ENCODE measurements at places on chromosomes 7 and 10.

GRCh38 chr7:149855361-149856305, 17.5 kb downstream of the ZNF862 start:
- DNase-seq: no peak

DNA sequence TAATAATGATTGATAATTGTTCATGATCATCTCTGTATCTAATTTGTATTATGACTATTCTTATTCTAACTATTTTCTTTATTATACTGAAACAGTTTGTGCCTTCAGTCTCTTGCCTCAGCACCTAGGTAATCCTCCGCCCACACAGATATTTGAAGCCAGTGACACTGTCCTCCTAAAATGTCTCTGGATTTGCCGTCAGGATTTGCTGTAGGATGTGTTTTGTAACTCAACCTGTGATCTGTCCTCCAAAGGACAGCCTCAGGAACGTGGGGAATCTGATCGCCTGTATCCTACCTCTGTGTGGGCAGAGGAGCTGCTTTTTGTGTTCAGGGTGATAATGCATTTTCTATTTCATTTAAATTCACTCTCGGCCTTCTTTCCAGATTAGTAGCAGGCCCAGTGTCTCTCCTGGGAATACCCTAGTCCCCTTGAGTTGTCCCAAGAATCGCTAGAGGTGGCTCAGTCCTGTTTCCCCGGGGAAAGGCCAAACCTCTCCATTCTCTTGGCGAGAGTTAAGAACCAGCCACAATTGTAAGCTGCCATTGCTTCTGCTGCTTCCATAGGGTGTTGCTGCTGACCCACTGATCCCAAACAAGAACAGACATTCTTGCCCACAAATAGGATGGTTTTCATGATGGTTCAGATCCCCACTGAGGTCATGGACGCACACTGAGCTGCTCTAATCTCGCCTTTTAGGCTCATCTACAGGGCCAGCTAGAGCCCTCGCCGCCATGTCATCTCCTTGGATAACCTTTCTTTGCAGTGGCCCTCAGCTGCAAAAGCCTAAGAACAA, 136.2 kb upstream of the KCNMA1 start:
- DNase-seq: no peak

- DNase-seq: no peak
Observed at GRCh38 chr7:93006480-93007095, 111.2 kb downstream of the SAMD9 start.

- DNase-seq: no peak
Observed at GRCh38 chr7:42479452-42479815, 242.4 kb upstream of the GLI3 start.

- DNase-seq: no peak
Observed at GRCh38 chr10:61475449-61475873, 22.3 kb upstream of the TMEM26 start.
